NCI-H2171 treated with DMSO at 0.1 percent for 48 hours (cell line): ENCODE measurements at places on chromosomes 5 and 9.
A peak's percentile ranks its signal among the peaks of the same experiment; 100 is the strongest.

GRCh38 chr5:159864885-159865691 is 51.2 kb upstream of the ADRA1B start:
- no peak for DNase-seq

GRCh38 chr9:121317737-121318630 is 50.0 kb downstream of the GSN start:
- DNase-seq = no peak

DNA sequence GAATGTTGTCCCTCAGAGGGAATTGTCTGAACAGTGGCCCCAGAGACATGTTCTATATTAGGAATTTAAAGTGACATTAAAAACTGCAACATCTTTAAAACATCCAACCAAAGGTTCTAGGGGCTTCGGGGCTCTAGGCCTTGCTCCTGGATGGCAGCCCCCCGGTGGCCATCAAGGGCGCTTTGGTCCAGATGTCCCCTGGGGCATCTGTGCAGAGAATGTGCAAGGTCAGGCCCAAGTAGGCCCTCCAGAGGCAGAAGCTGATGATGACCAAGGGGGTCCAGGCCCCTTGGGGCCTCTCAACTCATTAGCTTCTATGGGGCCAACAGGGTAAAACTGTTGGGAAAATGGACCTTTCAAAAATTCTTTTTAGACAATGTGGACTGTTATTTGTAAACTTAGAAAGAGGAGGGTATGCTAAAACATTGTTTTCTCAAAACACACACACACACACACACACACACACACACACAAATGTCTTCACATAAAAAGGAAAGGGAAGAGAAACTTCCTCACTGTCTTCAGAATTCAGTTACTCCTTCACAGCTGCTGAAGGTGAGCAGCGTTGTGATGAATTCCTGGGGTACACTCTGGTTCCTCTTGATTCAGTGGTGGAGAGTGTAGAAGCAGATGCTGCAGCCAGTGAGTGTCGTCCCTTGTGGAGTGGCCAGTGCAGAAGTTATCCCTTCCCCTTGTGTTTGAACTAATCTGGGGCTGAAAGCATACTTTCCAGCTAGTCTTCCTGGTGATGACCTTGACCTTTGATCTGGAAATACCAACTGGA is 125.2 kb downstream of the WDR41 start:
- DNase-seq = no peak

DNA sequence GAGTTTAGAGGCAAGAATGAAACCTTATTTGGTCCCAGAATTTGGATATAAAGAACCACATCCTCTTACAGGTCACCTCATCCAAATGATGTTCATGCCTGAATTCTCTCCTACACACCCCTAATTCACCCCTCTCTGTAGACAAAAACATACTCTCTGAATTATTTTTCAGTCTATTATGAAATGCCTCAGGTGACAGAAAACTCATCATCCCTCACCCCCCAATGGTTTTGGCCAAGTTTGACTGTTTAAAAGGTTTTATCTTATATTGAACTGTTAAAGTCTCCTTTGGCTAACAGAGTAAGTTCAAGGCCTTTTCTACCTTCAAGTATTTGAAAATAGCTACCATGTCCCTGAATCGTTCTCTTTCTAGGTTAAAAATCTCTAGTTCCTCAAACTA is 2.3 kb upstream of the CD180 start:
- DNase-seq = no peak

GRCh38 chr5:66342341-66342880 is 198.3 kb downstream of the SREK1 start:
- no peak for DNase-seq

GRCh38 chr5:129963359-129963758 is 59.1 kb downstream of the CHSY3 start:
- no peak for DNase-seq

DNA sequence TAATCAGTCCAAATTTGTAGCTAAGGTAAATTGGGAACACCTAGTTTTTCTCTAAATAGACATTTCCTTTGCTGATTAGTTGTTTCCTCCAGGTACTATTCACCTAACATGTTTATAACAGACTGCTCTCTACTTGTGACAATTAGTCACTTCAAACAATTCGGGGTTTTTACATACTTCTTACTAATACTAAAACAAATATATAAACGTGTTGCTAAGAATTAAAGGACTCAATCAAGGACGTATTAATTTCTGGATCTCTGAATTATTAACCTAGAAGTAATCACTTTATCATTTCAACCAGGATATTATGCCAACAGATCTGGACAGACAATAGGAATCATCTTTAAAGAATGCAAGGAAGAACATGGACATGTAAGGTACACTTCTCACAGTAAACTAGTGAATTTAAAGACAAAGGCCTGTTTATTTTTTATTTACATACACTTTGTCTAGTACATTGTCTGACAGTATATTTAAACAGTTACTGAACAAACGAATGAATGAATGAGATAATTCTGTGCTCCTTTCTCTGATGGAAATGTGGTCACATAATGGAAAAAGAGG is 22.3 kb downstream of the PJA2 start:
- DNase-seq = no peak

DNA sequence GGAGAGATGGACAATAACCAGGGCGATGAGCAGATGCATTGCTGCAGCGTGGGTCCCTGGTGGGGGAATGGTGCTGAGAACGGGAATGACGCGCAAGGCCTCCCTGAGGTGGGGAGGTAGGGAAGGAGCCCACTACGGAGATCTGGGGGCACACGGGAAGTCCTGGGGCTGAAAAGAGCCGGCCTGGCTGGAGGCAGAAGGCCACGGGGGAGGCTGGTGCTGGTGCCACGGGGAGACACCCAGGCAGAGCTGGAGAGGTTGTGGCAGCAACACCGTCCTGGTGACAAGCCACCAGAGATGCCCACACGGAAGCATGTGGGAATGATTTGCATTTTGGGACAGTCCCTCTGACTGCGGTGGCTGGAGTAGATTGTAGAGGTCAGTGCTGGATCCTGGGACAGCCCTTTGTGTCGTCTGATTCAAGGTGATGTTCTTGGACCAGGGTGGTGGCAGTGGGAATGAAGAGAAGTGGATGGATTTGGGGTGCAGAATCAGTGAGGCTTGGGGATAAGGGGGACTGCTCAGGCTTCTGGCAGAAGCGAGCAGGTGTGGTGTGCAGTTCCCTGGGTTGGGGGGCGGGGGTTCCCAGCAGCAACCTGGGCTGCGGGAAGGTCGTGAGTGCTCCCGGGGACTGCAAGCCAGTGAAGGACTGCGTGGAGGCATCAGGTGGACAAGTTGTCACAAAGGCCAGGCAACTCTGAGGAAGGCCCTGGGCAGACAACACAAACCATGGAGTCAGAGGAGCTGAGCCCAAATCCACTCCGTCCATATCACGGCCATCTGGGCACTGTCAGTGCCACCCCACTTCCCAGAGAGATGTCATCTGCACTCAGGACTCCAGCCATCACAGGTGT is 25.2 kb upstream of the CNOT6 start:
- no peak for DNase-seq

GRCh38 chr5:13976867-13977830 is 32.7 kb upstream of the DNAH5 start:
- DNase-seq = peak; percentile 73

DNA sequence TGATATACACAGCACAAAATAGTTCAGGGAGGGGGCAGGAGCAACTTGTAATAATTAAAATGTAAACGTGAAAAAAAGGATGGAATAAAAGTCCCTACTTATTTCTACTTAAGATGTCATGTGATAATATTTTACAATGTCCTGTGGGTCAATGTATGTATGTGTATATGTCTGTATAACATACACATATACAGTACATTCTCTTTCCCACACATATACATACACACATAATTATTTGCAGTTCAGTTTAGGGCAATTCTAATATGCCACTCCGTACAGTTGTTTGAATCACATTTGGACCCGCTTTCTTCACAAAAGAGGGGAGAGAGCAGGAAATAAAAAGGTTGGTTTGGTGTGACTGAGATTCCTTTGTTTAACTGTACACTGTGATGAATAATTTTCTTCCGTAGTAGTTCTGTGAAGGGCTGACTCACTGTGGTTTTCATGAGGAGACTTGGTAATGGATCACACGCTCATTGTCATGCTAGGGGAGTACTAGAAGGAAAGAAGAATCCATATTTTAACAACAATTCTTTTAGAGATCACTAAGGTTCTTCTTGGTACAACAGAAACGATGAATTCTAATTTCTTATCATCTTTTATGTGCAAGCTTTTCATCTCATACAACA is 26.2 kb upstream of the ACOT12 start:
- DNase-seq = no peak

GRCh38 chr5:107630184-107630583 is 40.6 kb downstream of the EFNA5 start:
- no peak for DNase-seq

- peak; percentile 16 for DNase-seq
Measured at GRCh38 chr5:180291234-180291940, 496 bp downstream of the MAPK9 start.

DNA sequence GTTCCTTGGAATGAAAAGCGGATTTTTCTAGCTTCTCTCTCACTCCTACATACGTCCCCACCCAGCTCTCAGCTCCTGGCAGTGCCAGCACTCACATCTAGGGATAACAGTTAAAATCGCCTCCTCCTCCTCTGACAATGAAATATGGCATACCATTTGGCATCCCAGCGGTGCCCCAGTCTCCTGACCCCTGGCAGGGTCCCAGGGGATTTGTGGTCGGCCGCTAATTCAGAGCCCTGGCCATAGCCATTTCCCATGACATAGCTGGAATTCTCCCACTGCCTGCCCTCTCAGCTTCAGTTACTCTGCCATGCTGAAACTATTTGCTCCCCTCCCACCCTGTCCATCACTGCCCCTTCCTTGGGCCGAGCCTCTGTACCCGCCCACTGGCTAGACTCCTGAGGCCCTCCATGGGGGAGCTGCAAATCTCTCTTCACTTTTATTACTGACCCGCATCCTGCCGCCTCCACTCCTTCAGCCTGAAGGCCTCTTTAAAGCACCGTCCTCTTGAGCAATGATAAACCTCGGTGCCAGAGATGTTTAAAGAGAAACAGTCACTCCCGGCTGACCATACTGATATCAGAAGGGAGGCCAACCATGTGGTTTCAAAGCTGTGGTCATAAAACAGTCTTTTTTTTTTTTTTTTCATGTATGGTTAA is 139.8 kb downstream of the SLIT3 start:
- no peak for DNase-seq

- DNase-seq = no peak
Measured at GRCh38 chr5:90551376-90551775, 7.2 kb upstream of the ADGRV1 start.

DNA sequence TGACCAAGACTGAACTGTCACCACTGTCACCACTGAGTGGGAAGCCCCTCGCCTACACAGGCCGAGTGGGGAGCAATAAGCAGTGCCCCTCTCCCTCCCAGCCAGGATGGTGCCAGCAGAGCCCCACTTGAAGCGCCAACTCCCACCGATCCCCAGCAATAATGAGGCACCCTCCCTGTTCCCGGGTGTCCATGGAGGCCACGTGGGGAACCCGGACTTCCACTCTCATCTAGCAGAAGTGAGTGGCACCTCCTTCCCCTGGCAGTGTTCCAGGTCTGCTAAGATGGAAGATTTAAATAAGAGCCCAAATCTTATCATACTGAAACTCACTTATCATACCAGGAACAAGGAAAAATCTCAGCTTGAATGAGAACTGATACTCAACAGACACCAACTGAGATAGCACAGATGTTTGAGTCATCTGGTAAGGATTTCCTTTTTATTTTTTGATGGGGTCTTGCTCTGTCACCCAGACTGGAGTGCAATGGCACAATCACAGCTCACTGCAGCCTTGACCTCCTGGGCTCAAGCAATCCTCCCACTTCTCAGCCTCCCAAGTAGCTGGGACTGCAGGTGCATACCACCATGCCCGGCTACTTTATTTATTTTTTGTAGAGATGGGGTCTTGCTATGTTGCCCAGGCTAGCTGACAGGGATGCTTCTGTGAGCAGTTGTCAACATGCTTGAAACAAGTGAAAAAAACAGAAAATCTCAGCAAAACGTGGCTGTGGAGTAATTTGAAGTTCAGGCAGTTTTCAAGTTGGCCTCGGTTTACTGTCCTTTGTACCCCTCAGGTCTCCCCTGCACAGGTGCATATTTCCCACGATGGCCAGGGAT is 29.6 kb upstream of the ASS1 start:
- peak; percentile 77 for DNase-seq

- peak; percentile 34 for DNase-seq
Measured at GRCh38 chr5:113084402-113085083, 107.9 kb downstream of the DCP2 start.

DNA sequence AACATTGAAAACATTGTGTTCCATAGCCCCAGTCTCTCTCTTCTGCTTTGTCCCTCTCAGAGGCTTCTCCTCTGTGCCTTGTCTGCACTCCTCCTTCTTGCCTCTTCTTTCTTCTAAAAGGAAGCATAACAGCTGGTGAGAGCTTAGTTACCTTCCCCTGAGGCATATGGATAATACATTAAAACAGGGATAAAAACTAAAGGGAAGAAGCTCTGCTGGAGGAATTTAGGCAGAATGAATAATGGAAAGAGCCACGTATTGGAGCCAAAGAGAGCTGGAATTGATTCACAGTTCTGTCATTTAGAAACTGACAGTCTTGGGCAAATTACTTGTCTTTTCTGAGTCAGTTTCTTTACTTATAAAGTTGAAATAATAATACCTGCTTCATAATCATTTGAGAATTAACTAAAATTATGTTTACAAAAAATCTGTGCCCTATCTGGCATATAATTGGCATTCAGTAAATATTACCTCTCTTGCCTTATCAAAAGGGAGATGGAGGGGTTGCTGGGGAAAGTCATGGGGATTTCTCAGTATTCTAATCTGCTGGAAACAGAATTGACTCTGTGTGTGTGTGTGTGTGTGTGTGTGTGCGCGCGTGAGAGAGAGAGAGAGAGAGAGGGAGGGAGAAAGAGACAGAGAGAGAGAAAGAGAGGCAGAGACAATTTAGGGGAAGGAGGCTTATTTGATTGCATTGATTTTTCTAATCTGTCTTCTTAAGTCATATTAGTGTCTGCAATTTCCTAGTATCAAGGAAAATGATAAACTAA is 20.2 kb downstream of the ZNF474 start:
- DNase-seq = peak; percentile 23

- no peak for DNase-seq
Measured at GRCh38 chr9:100091650-100092049, 7.2 kb downstream of the ERP44 start.

DNA sequence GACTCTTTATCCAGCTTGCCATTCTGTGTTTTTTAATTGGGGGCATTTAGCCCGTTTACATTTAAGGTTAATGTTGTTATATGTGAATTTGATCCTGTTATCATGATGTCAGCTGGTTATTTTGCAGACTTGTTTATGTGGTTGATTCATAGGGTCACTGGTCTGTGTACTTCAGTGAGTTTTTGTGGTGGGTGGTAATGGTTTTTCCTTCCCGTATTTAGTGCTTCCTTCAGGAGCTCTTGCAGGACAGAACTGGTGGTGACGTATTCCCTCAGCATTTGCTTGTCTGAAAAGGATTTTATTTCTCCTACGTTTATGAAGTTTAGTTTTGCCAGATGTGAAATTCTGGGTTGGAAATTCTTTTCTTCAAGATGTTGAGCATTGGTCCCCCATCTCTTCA is 381.1 kb downstream of the MAN2A1 start:
- DNase-seq = no peak

DNA sequence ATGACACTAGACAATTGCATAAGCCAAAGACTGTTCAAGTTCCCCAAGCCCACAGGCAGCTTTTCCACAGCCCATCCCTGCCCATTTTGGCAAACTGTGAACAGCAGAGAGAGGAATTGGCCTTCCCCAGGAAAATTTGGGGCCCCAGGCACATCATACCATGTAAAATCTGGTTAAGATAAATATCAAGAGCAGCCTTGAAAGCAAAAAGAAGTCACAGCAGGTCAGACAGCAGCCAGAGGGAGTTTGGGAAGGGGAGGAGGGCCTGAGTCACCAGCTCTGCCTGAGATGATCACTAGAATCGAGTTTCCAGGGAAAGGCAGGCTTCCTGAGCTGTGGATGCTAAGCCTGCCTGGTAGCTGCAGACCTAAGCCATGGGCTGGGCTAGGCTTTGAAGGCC is 179.2 kb downstream of the RFK start:
- DNase-seq = no peak
